ENCODE measurements at places on chromosomes 16 and 17.

DNA sequence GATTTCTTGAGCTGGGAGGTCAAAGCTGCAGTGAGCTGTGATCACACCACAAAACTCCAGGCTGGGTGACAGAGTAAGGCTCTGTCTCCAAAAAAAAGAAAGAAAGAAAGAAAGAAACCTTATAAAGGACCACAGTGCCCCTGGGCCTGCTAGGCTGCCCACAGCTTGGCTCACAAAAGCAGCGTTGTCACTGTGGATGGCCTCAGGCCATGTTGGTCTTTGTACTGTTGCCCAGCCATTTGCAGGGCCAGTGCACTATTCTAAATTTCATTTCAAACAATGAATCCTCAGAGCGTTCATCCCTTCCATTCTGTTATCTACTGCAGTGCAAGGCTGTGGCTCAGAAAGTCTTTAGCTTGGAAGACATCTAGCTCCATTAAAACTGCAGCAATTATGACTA is 208.4 kb downstream of the SLC39A11 start:
- DNase-seq, result no peak

DNA sequence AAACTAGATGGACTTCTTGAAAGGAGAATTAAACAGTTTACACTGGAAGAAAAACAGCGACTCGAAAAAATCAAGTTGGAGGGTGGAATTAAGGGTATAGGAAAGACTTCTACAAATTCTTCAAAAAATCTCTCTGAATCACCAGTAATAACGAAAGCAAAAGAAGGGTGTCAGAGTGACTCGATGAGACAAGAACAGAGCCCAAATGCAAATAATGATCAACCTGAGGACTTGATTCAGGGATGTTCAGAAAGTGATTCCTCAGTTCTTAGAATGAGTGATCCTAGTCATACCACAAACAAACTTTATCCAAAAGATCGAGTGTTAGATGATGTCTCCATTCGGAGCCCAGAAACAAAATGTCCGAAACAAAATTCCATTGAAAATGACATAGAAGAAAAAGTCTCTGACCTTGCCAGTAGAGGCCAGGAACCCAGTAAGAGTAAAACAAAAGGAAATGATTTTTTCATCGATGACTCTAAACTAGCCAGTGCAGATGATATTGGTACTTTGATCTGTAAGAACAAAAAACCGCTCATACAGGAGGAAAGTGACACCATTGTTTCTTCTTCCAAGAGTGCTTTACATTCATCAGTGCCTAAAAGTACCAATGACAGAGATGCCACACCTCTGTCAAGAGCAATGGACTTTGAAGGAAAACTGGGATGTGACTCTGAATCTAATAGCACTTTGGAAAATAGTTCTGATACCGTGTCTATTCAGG is 85.0 kb downstream of the C17orf58 start:
- DNase-seq, result no peak

- DNase-seq, result no peak
Measured at GRCh38 chr16:51419768-51420167, 268.7 kb upstream of the SALL1 start.

DNA sequence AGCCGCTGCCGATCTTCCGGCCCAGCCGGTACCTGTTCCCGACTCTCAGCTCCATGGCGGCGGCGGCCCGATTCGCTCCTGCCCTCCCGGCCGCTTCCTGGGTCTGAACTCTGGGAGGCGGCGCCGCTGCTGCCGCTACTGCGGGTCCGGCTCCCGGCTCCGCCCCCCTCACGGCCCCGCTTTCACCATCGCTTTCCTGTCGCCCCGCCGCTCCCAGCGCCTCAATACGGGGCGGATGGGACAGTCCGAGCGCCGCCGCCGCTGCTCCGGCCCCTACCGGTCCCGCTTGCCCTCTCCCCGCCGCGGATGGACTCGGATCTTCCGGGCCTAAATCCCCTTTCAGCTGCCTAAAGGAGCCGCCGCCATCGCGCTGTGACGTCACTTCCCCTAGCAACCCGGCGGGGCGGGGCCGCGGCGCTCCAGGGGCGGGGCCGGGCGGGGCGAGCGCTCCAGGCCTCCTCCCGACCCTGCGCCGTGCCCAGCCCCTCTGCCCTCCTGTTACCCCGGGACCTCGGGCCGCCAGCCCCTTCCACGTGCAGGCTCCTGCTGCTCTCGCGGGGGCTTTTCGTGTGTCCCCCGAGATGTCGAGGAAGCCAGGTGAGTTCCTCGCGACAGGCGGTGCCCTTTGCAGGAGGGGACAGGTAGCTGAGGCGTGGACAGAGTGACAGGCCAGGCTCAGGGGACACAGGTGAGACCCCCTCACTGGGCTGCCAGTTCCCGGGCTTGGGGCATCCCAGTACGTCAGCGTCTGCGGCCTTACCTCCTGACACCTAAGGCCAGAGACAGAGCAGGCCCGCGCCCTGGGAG is at the start of gene CSNK1D:
TSS of gene CSNK1D (minus strand) at position 374 of the 807 bp plus-strand sequence. CDS start at position 55, 319 bp downstream.
- DNase-seq, result peak; percentile 97

- peak; percentile 84 for DNase-seq
Measured at GRCh38 chr17:1720856-1721386, 3.6 kb upstream of the WDR81 start.

DNA sequence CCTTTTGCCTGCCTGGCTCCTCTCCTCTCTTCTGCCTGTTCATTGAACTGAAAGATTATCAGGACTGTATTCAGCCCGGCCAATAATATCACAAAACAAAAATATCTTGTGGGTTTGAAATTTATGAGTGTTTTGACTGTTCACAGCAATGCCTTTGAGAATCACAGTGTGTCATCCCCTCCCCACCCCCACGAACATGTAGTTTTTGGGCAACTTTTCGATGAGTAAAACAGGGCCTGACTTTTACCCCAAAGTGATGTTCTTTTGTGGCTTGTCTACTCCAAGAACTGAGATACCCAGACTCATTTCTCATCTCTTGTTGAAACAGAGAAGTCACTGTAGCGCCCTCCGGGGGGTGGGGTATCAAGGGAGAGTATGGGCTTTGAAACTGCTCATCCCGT is 675.7 kb downstream of the WWOX start:
- DNase-seq, result peak; percentile 84

All from activated T-cell treated with anti-CD3 and anti-CD28 coated beads, Interleukin-2, amount 50 U/mL, for 48 hours (primary cell).